Ascending aorta (tissue), 2 donors: ENCODE measurements at places on chromosomes 7 and 10. TPM values are rescaled to one million over a fixed set of nuclear protein-coding genes. Genes with fewer than 3 reads are reported as not detected.

ASAH2 gene
- 0.21 TPM for total RNA-seq

SPAG6 gene
- total RNA-seq = not detected

LIPJ gene
- total RNA-seq = not detected

TRAPPC14 gene
- total RNA-seq = 22.0 TPM

GRCh38 chr10:91460681-91461080 is 50.5 kb downstream of the HECTD2 start:
- H3K4me1 ChIP-seq = no peaks in the 10 kb centered on the region
- H3K27ac ChIP-seq = no peak overlapping the region
- no peak for DNase-seq
- H3K27me3 ChIP-seq = no peaks in the 10 kb centered on the region

DNA sequence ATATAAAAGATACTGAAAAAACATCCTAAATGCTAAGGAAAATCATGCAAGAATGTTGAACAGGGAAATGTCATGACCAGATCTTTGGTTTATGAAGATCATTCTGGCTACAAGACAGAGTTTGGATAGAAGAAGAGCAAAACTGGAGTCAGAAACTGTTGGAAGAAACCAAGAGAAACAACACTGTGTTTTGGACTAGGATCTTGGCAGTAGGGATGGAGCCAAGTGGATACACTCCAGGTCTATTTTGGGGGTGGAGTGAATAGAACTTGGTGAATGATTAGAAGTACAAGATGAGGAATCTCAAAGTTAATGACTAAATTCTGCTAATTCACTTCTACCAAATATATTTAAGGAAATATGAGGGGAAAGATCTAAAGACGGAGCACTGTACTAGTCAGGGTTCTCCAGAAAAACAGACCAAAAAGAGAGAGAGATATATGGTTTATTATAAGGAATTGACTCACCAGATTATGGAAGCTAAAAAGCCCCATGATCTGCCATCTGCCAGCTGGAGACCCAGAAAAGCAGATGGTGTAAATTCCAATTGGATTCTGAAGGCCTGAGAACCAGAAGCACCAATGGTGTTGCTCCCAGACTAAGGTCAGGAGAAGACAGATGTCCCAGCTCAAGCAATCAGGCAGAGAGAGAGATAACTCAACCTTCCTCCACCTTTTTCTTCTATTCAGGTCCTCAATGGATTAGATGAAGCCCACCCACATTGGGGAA is 254.9 kb downstream of the TRIL start:
- H3K27me3 ChIP-seq = no peaks in the 10 kb centered on the region
- H3K27ac ChIP-seq = no peak overlapping the region
- DNase-seq = no peak
- peaks cover 5% of the 10 kb centered on the region for H3K4me1 ChIP-seq

GRCh38 chr7:133955208-133955607 is 171.9 kb upstream of the LRGUK start:
- H3K27ac ChIP-seq = no peak overlapping the region
- H3K4me3 ChIP-seq = no peak overlapping the region
- no peaks in the 10 kb centered on the region for H3K36me3 ChIP-seq
- H3K27me3 ChIP-seq = no peaks in the 10 kb centered on the region
- no peak for DNase-seq

- no peak overlapping the region for H3K4me3 ChIP-seq
- no peak for DNase-seq
- no peaks in the 10 kb centered on the region for H3K27me3 ChIP-seq
These were observed 5.7 kb downstream of the HECTD2 start for GRCh38 chr10:91415816-91416215.
